ENCODE measurements at places on chromosomes 3 and 15.

GRCh38 chr3:177294221-177294620, 96.9 kb upstream of the TBL1XR1 start:
- peak; percentile 98 for DNase-seq

DNA sequence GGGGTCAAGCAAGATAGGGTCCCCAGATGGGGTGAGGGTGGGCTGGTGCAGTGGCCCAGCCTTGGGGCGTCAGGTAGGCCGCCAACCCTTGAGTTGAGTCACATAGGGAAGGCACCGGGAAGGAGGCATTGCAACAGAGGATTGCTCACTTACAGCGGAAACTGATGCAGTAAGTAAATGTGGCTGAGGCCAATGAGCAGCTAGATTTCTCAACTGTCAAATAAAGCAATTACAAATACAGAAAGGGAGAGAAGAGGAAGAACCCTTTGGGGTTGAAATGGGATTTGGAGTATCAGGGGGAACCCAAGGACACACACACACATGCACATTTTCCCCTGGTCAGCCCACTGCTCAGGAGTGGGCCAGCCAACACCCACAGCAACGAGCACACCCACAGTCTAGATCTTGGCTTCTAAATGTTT, 44.0 kb downstream of the CHSY1 start:
- DNase-seq, result peak; percentile 93

DNA sequence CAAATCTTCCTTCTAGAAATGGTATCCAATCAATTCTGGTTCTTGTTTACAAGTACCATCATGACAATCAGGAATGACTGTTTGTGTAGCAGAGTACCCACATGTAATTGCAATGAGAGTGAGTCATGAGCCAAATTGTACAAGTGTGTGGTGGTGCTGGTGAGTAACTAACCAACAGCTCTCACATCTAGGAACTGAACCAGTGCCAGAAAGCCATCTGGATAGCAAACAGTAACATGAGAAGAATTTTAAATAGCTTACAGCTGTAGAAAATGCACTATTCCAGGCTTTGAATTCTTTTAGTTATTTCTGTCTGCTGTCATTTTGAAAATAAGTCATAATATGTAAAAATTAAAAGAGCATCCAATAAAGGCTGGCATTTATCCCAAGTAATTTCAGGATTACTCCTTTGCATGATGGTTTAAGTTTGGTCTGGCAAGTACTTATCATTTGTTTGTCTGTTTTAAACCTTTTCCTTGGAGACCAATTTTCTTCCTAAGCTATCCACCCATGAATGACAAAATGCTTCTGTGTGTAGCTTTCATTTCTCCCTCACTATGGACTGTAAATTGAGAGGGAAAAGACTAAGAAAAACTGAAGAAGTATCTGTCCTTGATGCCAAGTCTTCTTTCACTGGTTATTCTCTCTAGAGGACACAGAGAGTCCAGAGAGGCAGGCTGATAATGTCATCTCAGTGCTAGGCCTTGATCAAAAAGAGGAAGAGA, 60.0 kb downstream of the PIK3CB start:
- DNase-seq, result peak; percentile 99

DNA sequence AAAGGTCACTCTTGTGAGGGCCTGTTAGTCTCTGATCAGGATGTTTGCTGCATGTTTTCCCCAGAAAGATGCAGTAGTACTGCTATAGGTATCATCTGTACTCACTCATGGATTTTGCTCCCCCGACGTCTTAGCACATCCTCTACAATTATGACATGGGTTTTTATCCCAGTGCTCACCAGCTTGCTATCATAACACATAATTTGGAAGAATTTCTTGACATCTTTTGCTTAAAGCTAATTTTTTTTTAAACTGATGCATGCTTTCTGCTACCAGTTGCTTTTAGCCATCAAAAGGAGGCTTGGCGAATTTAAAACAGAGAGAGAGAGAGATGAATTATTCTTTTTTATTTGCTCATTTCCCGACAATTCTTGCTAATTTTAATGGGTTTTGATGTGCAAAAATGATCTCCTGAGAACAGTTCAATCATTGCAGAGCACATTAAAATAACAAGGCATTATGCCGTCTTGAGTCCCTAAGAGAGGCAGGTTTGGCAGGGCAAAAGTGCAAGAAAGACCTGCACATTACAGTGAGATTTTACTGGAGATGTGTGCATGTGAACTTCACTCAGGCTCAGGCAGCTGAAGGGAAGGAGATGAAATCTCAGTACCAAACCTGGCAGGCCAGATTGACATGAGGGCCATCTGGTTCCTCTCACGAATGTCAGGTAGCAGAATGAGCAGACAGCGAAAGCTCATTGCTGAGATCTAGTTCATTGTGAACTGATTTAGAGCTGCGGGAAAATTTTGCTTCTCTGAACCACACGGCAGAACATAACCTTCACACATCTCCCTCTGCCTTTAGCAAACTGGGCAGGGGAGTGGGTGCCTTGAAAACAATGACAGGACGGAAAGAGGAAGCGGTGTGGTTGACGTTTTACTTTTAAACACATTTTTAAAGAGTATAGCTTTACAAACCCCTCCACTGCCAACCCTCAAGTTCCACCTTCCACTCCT, 25.9 kb upstream of the GOLGA8B start:
- no peak for DNase-seq

- no peak for DNase-seq
These were observed 18.9 kb downstream of the IL1RAP start for GRCh38 chr3:190532731-190533203.

DNA sequence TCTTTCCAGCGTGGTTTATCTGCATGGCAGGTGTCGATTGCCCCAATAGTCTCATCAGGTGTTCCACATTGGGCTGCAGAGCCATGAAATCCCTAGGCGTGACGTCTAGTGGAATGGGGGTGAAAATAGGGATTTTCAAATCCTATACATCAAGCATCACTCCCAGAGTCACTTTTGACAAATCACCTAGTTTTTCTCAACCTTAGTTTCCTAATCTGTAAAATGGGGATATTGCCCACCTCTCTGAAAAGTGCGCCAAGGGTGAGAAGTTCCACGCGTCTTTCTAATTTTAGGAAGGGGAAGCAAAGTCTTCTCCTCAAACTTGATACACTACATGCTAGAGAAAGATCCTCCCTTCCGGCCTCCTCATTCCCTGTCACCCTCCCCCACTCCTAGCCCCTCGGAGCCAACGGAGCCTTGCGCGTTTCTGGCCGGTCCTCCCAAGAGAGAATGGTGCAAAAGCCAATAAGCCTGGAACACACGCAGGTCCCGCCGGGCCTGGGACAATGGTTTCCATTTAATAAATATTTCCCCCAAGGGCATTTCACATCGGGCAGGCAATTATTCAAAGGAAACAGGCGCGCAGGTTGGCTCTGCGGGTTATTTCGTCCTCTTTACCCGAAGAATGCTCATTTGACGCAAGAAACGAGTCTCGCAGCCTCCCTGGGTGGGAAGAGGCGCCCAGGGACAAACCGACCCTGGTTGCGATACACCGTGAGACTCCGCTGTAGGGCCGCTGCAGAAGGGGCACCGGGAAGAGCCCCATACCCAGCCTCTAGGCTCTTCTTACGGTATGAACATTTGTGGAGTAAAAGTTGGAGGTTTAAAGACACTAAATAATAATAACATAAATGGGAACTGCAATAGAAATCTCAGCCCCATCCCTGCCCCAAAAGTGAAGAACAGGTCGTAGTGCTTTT, 1.2 kb upstream of the SOX14 start:
- no peak for DNase-seq

DNA sequence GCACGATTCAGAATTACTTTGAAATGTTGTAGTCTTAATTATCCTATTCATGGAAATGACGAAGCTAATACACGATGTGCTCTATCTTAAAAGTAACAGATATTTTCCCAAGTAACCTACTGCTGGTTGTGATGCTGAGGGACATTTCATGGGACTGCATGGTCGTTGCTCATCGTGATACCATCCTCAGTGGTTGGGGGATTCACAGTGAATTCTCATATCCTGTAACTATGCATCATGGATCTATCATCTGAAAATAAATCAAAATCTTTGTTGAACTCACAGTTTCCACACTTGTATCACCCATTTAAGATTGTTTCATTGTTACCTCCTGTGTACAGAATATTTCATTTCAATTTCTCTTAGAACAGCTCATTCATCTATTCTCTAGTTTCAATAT, 84.7 kb downstream of the OPA1 start:
- DNase-seq, result no peak

DNA sequence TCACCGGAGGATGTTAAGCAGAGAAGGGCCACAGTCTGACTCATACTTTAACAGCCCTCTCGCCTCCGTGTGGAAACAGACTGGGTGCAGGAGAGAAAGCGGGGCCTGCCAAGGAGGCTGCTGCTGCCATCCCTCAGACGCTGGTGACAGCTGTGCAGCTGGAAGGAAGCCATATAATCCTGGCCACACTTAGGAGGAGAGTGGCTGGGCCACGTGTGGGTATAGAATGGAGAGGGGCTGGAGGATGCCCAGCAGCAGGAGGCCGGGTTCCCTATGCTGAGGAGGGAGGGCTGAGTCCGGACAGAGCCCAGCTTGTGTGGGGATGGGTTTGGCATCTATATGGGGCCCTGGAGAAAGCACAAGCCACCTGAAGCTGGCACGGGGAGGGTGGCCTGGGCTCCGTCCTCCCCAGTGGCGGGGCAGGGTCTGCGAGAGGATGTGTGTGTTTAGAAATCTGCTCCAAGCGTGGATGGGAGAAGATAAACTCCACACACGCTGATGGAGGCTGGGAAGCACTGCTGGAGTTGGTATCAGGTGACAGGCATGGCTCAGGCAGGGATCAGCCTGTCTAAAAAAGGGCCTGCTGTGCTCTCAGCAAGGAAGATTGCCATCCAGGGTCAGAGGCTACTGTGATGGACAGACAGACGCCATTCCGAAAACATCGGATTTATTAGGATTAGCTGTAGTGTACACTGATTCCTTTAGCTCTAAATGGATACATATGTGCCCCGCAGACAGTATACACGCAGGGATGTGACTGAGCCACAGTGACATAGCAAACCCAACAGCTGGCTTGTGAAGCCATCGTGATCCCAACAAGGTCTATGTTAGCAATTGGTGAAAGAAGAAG, 15.9 kb downstream of the ABTB1 start:
- no peak for DNase-seq

- DNase-seq, result no peak
These were observed 264.2 kb downstream of the ROBO2 start for GRCh38 chr3:77303955-77304699.

- no peak for DNase-seq
These were observed 315.0 kb upstream of the LRRFIP2 start for GRCh38 chr3:37489355-37489754.

DNA sequence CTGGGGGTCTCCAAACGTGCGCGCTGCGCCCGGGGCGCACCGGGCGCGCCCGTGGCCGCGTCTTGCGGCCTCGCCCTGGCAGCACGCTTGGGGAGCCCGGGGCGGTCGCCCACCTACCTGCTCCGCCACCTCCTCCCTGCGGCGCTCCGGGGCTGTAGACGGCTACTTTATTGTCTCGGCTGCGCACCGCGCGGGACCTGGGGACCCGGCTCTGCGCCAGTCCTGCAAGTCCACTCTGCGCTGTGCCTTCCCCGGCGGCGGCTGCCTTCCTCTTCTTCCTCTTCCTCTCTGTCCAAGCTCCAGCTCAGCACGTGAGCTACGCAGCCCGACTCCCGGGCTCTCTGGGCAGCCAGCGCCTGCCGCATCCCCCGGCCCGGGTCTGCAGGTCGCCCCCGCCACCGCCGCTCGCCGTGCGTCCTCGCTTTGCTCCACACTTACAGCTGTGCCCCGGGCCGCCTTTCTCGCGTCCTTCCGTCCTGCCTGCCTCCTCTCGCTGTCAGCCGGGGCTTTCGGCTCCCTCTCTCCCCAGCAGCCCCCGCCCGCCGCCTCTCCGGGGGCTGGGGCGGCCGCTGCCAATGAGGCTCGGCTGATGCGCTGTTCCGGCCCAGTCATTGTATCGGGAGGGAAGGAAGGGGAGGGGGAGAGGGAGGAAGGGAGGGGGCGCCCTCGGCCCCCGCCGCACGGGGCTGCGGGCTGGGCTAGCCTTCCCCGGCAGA, 156.4 kb upstream of the FRMD4B start:
- DNase-seq, result peak; percentile 58

DNA sequence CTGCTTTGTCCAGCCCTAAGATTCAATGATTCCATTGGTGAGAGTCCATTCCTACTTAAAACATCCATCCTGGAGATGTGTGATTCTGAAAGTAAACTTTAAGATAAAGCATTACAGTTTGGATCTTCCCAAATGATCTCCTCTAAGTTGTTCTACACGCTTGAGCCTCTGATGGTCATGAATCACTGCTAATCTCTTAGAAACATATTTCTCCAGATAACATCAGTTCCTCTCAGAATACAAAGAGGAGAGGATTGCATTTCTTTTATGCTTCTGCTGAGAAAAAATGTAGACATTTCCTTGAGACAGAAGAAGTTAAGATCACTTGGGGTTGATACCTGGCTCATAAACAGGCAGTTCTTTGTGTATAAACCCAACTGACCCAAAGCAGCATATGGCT, 281.2 kb upstream of the DPH6 start:
- DNase-seq, result no peak

- peak; percentile 30 for DNase-seq
These were observed 1.3 kb downstream of the BNIP2 start for GRCh38 chr15:59687836-59688235.

- no peak for DNase-seq
These were observed 27.7 kb downstream of the PTX3 start for GRCh38 chr3:157464321-157464720.

GRCh38 chr3:78721771-78722543, 1045.8 kb downstream of the ROBO1 start:
- DNase-seq, result no peak

- DNase-seq, result no peak
These were observed 81.5 kb downstream of the STRIT1 start for GRCh38 chr3:155211940-155212339.

DNA sequence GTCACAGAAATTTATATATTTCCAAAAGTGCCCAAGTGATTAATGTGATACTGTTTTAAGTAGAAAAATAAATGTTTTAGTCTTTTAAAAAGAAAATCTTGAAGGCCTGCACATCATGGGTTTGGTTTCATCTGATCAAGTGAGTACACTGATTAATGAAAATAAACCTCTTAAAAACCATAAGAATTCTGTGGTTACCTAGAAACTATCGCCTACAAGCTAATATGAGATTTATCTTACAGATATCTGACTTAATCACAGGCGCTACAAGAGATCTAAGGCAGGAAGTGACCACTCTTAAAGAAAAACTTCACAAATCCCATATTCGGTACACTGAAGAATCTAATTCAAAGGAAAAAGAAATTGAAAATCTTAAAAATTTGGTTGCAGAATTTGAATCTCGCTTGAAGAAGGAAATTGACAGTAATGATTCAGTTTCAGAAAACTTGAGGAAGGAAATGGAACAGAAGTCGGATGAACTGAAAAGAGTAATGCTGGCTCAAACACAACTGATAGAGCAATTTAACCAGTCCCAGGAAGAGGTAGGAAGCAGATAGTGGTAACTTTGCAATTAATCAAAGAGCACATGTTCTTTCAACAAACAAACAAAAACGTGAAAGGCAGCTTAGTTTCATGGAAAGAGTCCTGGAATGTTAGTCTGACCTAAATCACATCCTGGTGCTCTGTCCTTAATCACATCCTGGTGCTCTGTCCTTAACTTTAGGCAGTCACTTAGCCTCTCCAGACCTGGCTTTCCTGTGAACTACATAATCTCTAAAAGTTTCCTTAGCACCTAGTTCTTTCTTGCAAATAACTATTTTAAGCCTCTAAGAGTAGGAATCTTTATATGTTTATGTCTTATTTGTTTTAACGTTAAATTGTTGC, 131.8 kb downstream of the CCNL1 start:
- no peak for DNase-seq

Measured in epithelial cell of esophagus (primary cell).